ENCODE measurements at places on chromosomes 1 and 21. TPM values are rescaled to one million over a fixed set of nuclear protein-coding genes. Genes with fewer than 3 reads are reported as not detected.

Gene COL11A1
- not detected for total RNA-seq

- no peaks in the 10 kb centered on the region for H3K27me3 ChIP-seq
- H3K4me1 ChIP-seq, result no peaks in the 10 kb centered on the region
- DNase-seq, result no peak
- no peaks in the 10 kb centered on the region for H3K36me3 ChIP-seq
- H3K4me3 ChIP-seq, result no peak overlapping the region
- no peak overlapping the region for H3K27ac ChIP-seq
Observed at GRCh38 chr1:178223289-178223688, 129.4 kb downstream of the RASAL2 start.

DNA sequence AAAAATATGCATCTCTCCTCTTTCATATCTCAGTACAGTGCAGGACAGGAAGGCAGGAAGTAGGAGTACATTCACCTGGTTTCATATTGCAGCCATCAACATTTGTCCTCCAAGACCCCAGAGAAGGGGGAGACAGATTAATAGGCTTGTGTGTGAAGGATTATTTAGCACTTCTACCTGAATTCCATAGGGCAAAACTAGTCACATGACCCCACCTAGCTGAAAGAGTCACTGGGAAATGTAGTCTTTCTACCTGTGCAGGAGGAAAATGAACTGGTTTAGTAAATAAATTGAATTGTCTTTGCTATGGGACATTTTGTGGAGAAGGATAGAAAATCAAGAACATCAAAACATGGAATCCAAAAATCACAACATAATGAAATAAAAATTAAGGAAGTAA lies 13.9 kb upstream of the TRIM33 start:
- no peak overlapping the region for H3K4me3 ChIP-seq
- H3K4me1 ChIP-seq, result no peaks in the 10 kb centered on the region
- no peak overlapping the region for H3K27ac ChIP-seq
- no peaks in the 10 kb centered on the region for H3K27me3 ChIP-seq
- H3K36me3 ChIP-seq, result no peaks in the 10 kb centered on the region
- no peak for DNase-seq

Gene FBLIM1
- total RNA-seq, result 0.53 TPM

Gene AIRE
- total RNA-seq, result 0.10 TPM

GRCh38 chr1:230909974-230910754 lies 41.8 kb upstream of the C1orf198 start:
- peaks cover 13% of the 10 kb centered on the region for H3K36me3 ChIP-seq
- H3K27me3 ChIP-seq, result no peaks in the 10 kb centered on the region
- H3K4me3 ChIP-seq, result no peak overlapping the region
- no peak overlapping the region for H3K27ac ChIP-seq
- DNase-seq, result no peak

DNA sequence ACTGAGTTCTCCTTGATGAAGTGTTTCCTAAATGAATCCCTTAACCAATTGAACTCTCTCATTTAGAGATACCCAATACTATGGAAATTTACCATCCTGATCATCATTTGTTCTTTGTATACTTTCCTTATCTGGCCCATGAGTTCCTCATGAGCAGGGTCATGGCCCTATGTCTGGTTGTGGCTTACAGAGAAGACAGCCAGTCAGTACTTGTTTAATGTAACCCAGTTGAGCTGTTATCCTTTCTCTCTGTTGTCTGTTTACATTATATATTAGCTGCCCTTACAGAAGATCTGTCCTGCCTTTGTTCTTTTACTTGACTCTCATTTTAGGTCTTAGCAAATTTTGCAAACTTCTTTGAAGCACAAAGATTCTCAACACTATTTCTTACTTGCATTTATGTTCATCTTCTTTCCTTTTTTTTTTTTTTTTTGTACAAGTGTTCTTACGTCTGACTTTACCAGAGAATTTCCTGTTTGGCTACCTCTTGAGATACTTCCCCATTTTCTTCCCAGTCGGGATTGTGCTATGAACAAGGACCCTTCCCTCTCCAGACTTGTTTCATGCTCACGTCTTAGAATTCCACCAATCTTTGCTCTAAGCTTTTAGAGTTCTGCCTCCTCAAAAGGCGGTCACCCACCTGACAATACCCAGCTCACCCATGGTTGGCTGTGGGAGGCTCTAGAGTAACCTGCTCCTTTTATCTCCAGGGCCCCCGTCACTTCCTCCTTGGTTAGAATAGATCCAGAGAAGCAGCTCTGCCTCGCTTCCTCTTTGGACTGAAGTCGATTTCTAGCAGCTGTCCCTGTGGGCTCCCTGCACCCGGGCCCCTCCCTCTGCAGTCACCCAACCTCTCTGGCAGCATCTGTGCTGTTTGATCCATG lies 53.6 kb upstream of the RUNX1 start:
- no peaks in the 10 kb centered on the region for H3K4me1 ChIP-seq
- no peaks in the 10 kb centered on the region for H3K36me3 ChIP-seq
- H3K4me3 ChIP-seq, result no peak overlapping the region

GRCh38 chr1:30804352-30804751 lies 46.8 kb upstream of the LAPTM5 start:
- H3K27me3 ChIP-seq, result peaks cover 12% of the 10 kb centered on the region
- H3K27ac ChIP-seq, result no peak overlapping the region
- no peak for DNase-seq
- no peaks in the 10 kb centered on the region for H3K36me3 ChIP-seq
- no peaks in the 10 kb centered on the region for H3K4me1 ChIP-seq
- H3K4me3 ChIP-seq, result no peak overlapping the region

Gene TRIM67
- total RNA-seq, result not detected

Gene FMO2
- total RNA-seq, result not detected

- no peaks in the 10 kb centered on the region for H3K36me3 ChIP-seq
- H3K27ac ChIP-seq, result no peak overlapping the region
- no peaks in the 10 kb centered on the region for H3K4me1 ChIP-seq
- peaks cover 3% of the 10 kb centered on the region for H3K27me3 ChIP-seq
Observed at GRCh38 chr21:31879911-31880310, 7.1 kb downstream of the HUNK start.

GRCh38 chr1:12177999-12178441 lies 11.2 kb downstream of the TNFRSF1B start:
- H3K27ac ChIP-seq, result no peak overlapping the region
- no peaks in the 10 kb centered on the region for H3K27me3 ChIP-seq
- peaks cover 15% of the 10 kb centered on the region for H3K36me3 ChIP-seq
- DNase-seq, result no peak

DNA sequence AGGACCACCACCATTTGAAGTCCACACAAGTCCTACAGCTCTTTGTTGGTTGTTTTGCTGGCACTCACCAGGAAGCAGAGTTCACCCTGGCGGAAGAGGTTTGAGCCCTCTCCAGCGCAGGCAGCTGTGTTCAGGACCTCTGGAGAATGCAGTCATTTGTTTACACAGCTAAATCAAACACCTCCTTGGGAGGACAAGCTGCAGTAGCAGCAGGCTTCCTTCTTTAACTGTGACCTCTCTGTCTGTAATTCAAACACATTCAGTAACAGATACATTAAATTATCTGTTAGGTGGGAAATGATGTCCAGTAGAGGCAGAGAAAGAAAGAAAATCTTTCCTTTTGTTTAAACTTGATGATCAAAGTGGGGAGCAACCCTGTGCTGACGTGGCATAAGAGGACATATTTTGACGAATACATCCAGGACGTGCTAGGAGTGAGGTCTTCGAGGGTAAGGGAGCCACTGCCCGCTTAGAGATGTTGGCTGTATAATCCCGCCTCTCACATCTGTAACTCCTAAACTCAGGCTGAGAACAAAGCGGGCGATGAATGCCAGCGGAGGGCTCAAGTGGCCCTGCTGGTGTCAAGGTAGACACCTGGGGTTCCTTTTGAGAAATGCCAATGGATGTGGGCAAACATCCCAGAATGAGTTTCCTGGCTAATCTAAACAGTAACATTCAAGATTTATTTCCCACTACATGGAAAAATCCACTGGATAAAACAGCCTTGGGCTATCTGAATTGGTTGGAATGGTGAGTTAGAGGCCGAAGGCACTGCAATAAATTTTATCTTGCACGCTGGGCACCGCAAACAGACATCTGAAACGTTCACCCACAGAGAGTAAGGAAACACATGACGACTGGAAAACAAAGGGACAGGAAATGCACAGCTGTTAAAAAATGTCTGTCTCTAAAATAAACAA lies 51.7 kb downstream of the ABCA4 start:
- DNase-seq, result no peak
- H3K4me3 ChIP-seq, result no peak overlapping the region
- no peaks in the 10 kb centered on the region for H3K36me3 ChIP-seq

Gene WLS
- 0.36 TPM for total RNA-seq

Gene KCNA3
- 3.1 TPM for total RNA-seq

DNA sequence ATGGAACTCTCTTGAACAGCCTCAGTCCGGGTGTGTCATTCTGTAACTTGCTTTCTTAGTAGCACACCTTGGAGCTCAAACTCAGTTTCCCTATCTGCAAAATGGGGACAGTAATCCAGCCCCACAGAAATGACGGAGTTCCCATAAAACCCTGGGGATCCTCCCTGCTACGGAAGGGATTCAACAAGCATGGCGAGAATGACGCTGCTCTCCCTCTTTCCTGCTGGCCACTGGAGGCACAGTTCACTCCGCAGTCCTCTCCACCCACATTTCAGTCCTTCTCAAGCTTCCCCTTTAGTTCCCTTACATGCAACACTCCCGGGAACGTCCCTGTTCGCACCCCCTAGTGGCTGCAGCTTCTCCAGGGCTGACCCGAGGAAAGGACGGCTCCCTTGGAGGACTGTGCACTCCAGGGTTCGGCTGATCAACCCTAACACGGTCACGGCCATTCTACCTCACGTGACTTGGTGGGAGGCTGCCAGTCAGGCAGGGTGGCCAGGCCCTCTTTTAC lies 20.6 kb downstream of the RUNX3 start:
- no peak overlapping the region for H3K27ac ChIP-seq
- no peak for DNase-seq
- no peaks in the 10 kb centered on the region for H3K27me3 ChIP-seq
- H3K4me3 ChIP-seq, result no peak overlapping the region
